CD4-positive, alpha-beta memory T cell (primary cell): ENCODE measurements at places on chromosomes 5 and 9. TPM values are rescaled to one million over a fixed set of nuclear protein-coding genes. Genes with fewer than 3 reads are reported as not detected.

Gene FREM1
- 0.14 TPM for total RNA-seq

Gene PIP5KL1
- total RNA-seq, result 1.8 TPM

Gene SH3TC2
- not detected for total RNA-seq

Gene ASPN
- total RNA-seq, result not detected

Gene TMEM215
- total RNA-seq, result not detected

Gene GMCL2
- total RNA-seq, result not detected

Gene RNF20
- total RNA-seq, result 64.5 TPM

Gene ANKRD34B
- total RNA-seq, result not detected

Gene BTNL8
- total RNA-seq, result not detected

Gene SLC36A2
- not detected for total RNA-seq

Gene ANXA2R
- total RNA-seq, result 47.8 TPM

Gene LRSAM1
- total RNA-seq, result 30.5 TPM

Gene ALDOB
- total RNA-seq, result not detected

- H3K36me3 ChIP-seq, result no peaks in the 10 kb centered on the region
- no peaks in the 10 kb centered on the region for H3K27me3 ChIP-seq
- no peaks in the 10 kb centered on the region for H3K4me1 ChIP-seq
- no peak overlapping the region for H3K4me3 ChIP-seq
Measured at GRCh38 chr5:68798877-68799843, 294.7 kb upstream of the SLC30A5 start.

- no peak overlapping the region for H3K4me3 ChIP-seq
- no peaks in the 10 kb centered on the region for H3K36me3 ChIP-seq
- H3K4me1 ChIP-seq, result no peaks in the 10 kb centered on the region
- H3K27me3 ChIP-seq, result no peaks in the 10 kb centered on the region
- DNase-seq, result no peak
Measured at GRCh38 chr9:134566936-134567335, 74.7 kb upstream of the COL5A1 start.

GRCh38 chr5:168649306-168649705, 70.1 kb upstream of the PANK3 start:
- no peak overlapping the region for H3K27ac ChIP-seq
- H3K4me1 ChIP-seq, result no peaks in the 10 kb centered on the region
- H3K36me3 ChIP-seq, result no peaks in the 10 kb centered on the region
- no peak for DNase-seq
- H3K27me3 ChIP-seq, result no peaks in the 10 kb centered on the region

- H3K4me1 ChIP-seq, result no peaks in the 10 kb centered on the region
- H3K36me3 ChIP-seq, result no peaks in the 10 kb centered on the region
- no peak for DNase-seq
Measured at GRCh38 chr5:118257066-118257465, 731.3 kb downstream of the DTWD2 start.

- no peak for DNase-seq
- no peaks in the 10 kb centered on the region for H3K4me1 ChIP-seq
- H3K27me3 ChIP-seq, result no peaks in the 10 kb centered on the region
- no peaks in the 10 kb centered on the region for H3K36me3 ChIP-seq
- no peak overlapping the region for H3K27ac ChIP-seq
Measured at GRCh38 chr5:95969651-95970358, 8.2 kb upstream of the ELL2 start.

GRCh38 chr5:169828385-169828784, 151.9 kb downstream of the INSYN2B start:
- no peak overlapping the region for H3K4me3 ChIP-seq
- no peaks in the 10 kb centered on the region for H3K27me3 ChIP-seq
- H3K4me1 ChIP-seq, result no peaks in the 10 kb centered on the region
- DNase-seq, result no peak
- no peak overlapping the region for H3K27ac ChIP-seq
- no peaks in the 10 kb centered on the region for H3K36me3 ChIP-seq

DNA sequence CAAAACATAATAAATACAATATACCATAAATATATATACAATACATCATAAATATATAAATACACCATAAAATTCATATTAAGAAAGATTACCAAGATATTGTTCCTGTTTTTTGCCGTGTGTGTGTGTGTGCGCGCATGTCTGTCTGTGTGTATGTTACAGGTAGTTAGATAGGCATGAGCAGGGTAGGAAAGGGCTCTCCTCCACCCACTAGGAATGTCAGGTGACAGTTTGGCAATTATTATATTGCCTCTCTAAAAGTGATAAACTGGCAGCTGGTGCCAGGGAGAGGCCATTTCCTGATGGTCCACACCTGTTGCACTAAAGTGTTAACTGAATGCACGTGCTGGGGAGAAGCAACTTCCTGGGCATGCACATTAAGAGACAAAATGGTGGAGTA, 232.8 kb downstream of the ADAMTS6 start:
- no peaks in the 10 kb centered on the region for H3K36me3 ChIP-seq
- H3K27ac ChIP-seq, result no peak overlapping the region

DNA sequence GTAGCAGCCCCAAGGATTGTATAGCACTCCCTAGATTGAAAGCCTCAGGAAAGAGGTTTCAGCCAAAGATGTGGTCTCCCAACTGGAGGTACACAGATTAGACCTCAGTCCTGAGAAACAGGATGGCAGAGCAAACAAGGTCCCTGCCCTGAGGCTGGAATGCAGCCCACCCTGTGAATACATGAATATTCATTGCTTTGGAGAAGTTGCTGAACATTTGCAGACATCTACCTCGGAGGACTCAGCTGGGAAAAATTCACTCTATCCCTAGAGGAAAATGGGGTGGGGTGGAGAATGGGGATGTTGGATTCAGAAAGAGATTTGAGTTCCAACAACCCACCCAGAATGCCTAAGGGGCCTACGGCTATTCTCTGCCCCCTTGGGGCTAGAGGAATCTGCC, 129.4 kb downstream of the SLIT3 start:
- H3K4me1 ChIP-seq, result no peaks in the 10 kb centered on the region
- H3K36me3 ChIP-seq, result no peaks in the 10 kb centered on the region
- H3K4me3 ChIP-seq, result no peak overlapping the region
- H3K27ac ChIP-seq, result no peak overlapping the region
- no peaks in the 10 kb centered on the region for H3K27me3 ChIP-seq

GRCh38 chr5:31855134-31856040, 216.5 kb downstream of the PDZD2 start:
- no peak overlapping the region for H3K4me3 ChIP-seq
- peaks cover 11% of the 10 kb centered on the region for H3K4me1 ChIP-seq
- H3K27me3 ChIP-seq, result no peaks in the 10 kb centered on the region
- H3K27ac ChIP-seq, result no peak overlapping the region

GRCh38 chr5:33010846-33011245, 299.7 kb downstream of the NPR3 start:
- no peaks in the 10 kb centered on the region for H3K36me3 ChIP-seq
- no peak overlapping the region for H3K4me3 ChIP-seq
- H3K4me1 ChIP-seq, result no peaks in the 10 kb centered on the region
- no peaks in the 10 kb centered on the region for H3K27me3 ChIP-seq
- H3K27ac ChIP-seq, result no peak overlapping the region

DNA sequence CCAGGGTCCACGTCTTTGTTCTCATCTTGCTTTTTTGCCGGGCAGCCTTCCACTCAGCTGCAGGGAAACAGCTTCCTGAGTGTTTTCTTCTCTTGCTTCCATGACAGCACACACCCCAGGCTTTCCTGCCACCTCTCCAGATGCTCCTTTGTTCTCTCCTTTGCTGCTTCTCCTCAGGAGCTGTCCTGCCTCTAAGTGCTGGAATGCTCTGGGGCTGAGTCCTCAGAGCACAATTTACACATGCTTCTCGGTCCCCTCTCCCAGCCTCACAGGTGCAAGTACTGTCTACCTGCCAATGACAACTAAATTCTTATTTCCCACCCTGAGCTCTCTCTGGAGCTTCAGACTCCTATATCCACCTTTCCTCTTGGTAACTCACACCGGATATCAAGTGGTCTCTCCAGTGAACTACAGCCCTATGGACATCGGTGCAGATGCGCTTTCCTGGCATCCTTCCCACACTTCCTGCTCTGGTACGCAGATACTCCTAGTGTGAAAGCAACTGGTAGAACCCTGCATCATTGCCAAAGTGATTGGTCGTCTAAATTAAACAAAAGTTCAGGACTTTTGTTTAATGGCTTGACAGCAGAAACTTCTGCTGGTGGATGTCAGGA, 13.4 kb upstream of the ACSL6 start:
- no peak for DNase-seq
- H3K4me1 ChIP-seq, result peaks cover 38% of the 10 kb centered on the region
- no peak overlapping the region for H3K4me3 ChIP-seq
- H3K36me3 ChIP-seq, result no peaks in the 10 kb centered on the region

- no peaks in the 10 kb centered on the region for H3K36me3 ChIP-seq
- no peak overlapping the region for H3K4me3 ChIP-seq
- H3K27ac ChIP-seq, result no peak overlapping the region
- H3K4me1 ChIP-seq, result no peaks in the 10 kb centered on the region
Measured at GRCh38 chr9:101590901-101591300, 3.9 kb downstream of the PPP3R2 start.

- no peak for DNase-seq
- no peak overlapping the region for H3K27ac ChIP-seq
- no peaks in the 10 kb centered on the region for H3K27me3 ChIP-seq
Measured at GRCh38 chr9:118961857-118962256, 407.4 kb downstream of the BRINP1 start.

DNA sequence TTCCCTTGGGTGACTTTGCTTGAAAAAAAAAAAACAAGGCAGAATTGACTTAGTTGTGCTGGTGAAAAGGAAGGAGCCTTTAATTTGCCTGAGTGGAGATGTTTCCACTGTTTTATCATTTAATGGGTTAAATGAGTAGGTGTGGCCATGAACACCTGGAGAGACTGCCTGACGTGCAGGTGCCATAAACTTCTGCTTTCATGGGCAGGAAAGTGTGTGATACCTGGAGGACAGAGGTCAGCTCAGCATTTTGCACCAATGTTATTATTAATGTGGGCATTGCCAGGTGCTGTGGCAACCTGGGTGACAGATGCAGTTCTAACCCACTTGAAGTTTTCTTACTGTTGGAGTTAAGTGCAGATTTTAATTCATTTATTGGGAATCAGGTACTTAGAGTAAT, 145.4 kb downstream of the CD180 start:
- H3K27ac ChIP-seq, result no peak overlapping the region
- no peaks in the 10 kb centered on the region for H3K36me3 ChIP-seq
- no peak for DNase-seq
- no peaks in the 10 kb centered on the region for H3K27me3 ChIP-seq
- H3K4me1 ChIP-seq, result no peaks in the 10 kb centered on the region

DNA sequence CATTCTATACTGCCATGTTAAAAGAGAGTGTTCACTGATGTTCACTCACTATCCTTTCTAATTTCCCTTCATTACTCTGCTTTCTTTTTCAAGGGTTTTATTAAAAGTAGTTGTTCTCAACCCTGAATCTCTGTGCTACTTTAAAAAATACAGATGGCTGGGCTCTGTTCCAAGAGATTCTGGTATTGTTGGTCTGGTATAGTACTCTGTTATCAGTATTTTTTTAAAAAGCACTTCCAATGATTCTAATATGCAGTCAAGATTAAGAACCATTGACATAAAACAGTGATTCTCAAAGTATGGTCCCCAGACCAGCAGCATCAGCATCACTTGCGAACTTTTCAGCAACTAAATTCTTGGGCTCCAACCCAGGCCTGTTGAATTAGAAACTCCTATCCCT, 77.0 kb upstream of the STARD4 start:
- H3K27ac ChIP-seq, result no peak overlapping the region
- H3K4me1 ChIP-seq, result no peaks in the 10 kb centered on the region
- no peaks in the 10 kb centered on the region for H3K27me3 ChIP-seq
- DNase-seq, result no peak
- no peak overlapping the region for H3K4me3 ChIP-seq

DNA sequence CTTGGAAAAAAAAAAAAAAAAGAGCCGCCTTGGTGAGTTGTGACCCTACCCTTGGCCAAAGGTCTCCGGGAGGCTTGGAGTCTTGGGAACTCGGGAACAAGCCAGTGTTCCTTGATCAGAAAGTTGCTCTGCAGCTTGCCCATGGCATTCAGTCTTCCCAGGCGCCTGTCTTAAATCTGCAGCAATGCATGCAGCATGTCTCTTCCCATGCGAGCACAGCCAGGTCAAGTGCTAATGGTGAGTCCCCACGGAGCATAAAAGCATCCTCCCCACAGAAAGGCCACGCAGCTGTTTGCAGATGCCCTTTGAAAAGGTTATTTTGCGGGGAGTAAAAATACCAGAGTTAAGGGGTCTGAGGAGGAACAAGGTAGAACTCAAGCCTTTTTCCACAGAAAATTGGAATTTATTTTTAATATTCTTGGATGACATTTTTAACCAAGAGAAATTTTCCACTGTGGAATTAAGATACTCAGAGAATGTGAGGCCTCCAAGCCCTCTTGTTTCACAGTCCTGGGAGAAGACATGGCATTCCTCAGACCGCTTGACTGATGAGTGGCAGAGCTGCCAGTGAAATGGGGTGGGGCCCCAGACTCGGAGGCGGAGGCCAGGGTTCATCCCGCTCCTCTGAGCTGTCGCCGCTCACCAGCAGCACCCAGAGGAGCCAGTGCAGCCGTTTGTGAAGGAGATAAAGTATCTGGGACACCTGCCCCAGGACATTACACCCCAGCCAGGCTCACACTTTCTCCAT, 81.6 kb downstream of the CYFIP2 start:
- no peaks in the 10 kb centered on the region for H3K27me3 ChIP-seq
- no peak for DNase-seq
- peaks cover 59% of the 10 kb centered on the region for H3K36me3 ChIP-seq
- no peak overlapping the region for H3K4me3 ChIP-seq

GRCh38 chr5:136364307-136364706, 1.0 kb downstream of the TRPC7 start:
- H3K27ac ChIP-seq, result no peak overlapping the region
- H3K4me1 ChIP-seq, result no peaks in the 10 kb centered on the region
- no peak for DNase-seq
- no peak overlapping the region for H3K4me3 ChIP-seq

GRCh38 chr5:172745838-172746237, 25.2 kb downstream of the DUSP1 start:
- no peaks in the 10 kb centered on the region for H3K27me3 ChIP-seq
- no peaks in the 10 kb centered on the region for H3K4me1 ChIP-seq
- no peak for DNase-seq
- H3K27ac ChIP-seq, result no peak overlapping the region

GRCh38 chr9:135117281-135117680, 29.8 kb downstream of the OLFM1 start:
- no peak for DNase-seq
- H3K4me3 ChIP-seq, result no peak overlapping the region
- H3K27me3 ChIP-seq, result no peaks in the 10 kb centered on the region
- H3K27ac ChIP-seq, result no peak overlapping the region
- no peaks in the 10 kb centered on the region for H3K36me3 ChIP-seq
- H3K4me1 ChIP-seq, result no peaks in the 10 kb centered on the region

DNA sequence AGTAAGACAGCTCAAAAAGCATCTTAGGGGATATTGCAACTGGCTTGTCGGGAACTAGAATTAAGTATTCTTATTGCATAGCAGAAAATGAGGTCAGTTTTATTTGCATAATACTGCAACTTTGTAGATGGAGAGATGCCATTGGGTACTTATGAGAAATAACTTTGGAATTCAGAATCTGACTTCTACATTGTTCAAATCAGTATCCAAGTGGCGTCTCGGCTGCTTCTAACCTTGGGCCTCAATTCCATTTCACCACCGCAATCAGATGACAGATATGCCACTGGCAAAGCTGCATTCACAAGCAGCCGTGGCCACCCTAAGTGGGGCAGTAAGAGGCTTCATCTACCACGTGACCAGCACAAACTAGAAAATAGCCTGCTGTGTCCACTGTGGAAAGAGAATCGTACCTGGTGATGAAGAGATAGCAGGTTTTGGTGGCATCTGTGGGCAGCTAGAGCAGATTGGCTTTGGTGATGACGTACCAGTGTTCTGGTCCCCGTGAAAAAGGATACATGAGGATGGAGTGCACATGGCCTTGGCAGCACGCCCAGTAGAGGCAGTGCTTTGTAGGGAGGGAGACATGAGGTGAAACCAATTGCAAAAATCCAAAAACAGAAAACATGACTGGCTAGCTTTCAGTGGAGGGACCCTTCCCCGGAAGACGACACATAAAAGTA, 116.6 kb downstream of the KLHL3 start:
- no peaks in the 10 kb centered on the region for H3K4me1 ChIP-seq
- DNase-seq, result no peak
- H3K27me3 ChIP-seq, result no peaks in the 10 kb centered on the region
- no peak overlapping the region for H3K4me3 ChIP-seq
- H3K27ac ChIP-seq, result no peak overlapping the region
- peaks cover 13% of the 10 kb centered on the region for H3K36me3 ChIP-seq
